ENCODE measurements at places on chromosomes 12 and 14.

DNA sequence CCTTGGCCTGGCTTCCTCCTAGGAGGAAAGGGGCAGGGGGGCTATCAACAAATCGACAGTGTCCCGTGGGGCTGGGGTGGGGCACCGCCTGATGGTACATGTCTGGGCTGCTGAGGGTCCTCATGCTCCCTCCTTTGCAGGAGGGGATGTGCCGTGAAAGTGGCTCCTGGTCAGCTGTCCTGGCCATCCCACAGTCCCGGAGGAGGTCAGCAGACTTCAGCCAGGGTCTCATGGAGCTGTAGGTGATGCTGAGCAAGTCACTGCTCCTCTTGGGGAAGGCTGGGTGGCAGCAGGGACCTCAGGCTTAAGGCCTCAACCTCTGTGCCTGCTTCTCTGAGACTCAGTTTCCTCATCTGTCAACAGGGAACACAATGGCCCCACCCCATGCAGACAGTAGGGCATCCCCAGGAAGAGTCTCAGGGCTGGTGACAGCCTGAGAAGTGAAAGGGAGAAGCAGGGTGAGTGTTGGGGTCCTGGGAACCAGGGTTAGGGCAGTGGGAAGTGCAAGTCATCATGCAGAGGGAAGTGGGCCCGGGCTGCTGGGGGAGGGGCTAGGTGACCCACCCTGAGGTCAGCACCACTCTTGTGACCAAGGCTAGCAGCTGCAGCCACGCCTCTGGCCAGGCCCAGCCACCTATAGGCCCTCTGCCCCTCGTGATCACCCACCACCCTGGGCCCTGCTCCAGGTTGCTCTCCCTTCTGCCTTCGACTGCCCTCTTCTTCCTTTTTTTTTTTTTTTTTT is 4.4 kb upstream of the TNFAIP2 start:
- DNase-seq: no peak

- DNase-seq: no peak
Observed at GRCh38 chr14:76986231-76986565, 42.3 kb downstream of the IRF2BPL start.

DNA sequence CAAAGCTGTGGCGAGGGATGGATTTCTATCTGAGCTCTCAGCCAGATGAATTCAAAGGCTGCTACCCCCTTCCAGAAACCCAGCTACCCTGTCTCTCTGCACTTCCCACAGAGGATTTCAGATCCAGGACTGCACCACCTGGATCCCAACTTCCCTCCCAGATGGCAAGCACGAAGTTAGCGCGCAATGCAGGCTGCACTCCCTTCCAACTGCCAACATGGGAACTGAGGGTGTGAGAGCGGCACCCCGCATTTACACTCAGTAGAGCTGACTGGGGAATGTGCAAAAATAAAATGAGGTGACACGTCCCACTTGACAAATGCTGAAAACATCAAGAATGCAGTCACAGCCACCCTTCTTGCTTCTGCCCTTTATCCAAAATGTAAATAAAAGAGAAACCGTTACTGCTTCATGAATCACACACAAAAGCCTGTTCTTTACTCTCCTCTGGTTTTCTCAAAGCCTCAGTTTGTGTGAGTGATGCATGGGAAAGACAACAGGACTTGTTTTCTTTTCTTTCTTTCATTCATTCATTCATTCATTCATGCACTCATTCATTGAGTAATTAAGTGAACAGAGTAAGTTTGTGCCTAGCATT is 85.7 kb downstream of the ITPK1 start:
- no peak for DNase-seq

- DNase-seq: no peak
Observed at GRCh38 chr12:67589078-67589477, 59.5 kb upstream of the DYRK2 start.

GRCh38 chr12:117235261-117235660 is 45.0 kb upstream of the FBXO21 start:
- no peak for DNase-seq

GRCh38 chr14:79573486-79573885 is 637.8 kb downstream of the DIO2 start:
- DNase-seq: no peak

Data from retinal pigment epithelial cell (primary cell).